ENCODE measurements at places on chromosomes 11 and 22. TPM values are rescaled to one million over a fixed set of nuclear protein-coding genes. Genes with fewer than 3 reads are reported as not detected.

OR52E8 gene
- total RNA-seq: not detected

ZBTB44 gene
- total RNA-seq: 36.1 TPM

SESN3 gene
- total RNA-seq: 74.9 TPM

CABP7 gene
- 0.05 TPM for total RNA-seq

TEX54 gene
- total RNA-seq: not detected

C22orf31 gene
- total RNA-seq: not detected

MLC1 gene
- 0.39 TPM for total RNA-seq

NCAM1 gene
- total RNA-seq: not detected
